Muscle of back (tissue), 13 donors: ENCODE measurements at places on chromosomes 2 and 18. TPM values are rescaled to one million over a fixed set of nuclear protein-coding genes. Genes with fewer than 3 reads are reported as not detected.
A peak's percentile ranks its signal among the peaks of the same experiment; 100 is the strongest.

GRCh38 chr2:109638795-109639194 is 24.6 kb downstream of the SOWAHC start:
- DNase-seq, result no peak

DNA sequence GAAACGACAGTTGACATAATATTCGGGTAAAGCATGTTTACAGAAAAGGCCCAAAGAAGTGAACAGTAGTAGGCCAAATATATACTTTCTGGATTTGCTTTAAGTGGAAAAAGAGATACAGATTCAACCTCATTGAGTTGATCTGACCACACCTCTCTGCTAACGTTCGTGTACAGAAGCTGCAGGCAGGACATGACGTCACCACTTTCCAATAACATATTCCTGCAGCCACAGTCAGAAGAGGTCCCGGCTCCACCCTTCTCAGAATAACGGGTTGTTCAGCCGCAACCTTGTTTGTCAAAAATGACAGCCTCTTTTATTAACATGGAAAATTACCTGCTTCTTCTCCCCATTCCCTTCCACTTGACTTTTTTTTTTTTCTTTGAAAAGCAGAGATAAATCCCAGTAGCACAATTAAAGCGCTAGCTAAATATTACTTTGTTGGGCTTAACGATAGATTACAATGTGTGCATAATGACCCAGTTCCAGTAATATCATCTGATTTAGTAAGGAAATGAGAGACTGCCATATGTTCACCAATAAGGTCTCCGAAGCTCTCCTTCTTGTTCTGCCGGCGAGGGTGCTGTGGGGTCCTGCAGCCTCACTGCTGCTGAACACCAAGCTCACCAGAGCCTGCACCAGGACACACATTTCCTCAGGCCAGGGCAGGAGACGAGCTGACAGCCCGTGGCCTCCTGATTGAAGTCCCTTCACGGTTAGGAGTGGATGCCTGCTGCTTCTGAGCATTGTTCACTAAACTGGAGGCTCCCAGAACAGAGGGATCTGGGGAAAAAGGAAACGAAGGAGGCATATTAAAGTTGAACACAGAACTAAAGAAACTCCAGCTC is 451.0 kb upstream of the SALL3 start:
- DNase-seq, result no peak

- no peak for DNase-seq
Measured at GRCh38 chr18:48991319-48991660, 40.5 kb upstream of the SMAD7 start.

DNA sequence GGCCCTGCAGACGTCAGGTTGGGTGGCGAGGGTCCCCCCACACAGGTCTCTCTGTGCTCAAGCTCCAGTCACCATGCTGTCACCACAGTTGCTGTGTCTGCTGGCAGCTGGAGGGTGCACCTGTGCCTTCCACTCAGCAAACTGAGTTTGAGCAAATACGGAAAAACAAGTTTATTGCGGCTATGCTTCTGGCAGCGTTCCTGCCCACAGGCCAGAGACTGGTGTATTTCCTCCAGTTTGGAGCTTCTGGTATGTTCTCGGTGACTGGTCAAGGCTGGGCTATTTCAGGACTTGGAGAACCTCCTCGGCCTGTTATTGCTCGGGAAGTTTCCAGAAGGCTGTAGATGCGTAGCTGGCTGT is 132.6 kb downstream of the SEPTIN10 start:
- DNase-seq, result peak; percentile 41

GRCh38 chr2:38430597-38431207 is 53.6 kb upstream of the ATL2 start:
- DNase-seq, result no peak

DNA sequence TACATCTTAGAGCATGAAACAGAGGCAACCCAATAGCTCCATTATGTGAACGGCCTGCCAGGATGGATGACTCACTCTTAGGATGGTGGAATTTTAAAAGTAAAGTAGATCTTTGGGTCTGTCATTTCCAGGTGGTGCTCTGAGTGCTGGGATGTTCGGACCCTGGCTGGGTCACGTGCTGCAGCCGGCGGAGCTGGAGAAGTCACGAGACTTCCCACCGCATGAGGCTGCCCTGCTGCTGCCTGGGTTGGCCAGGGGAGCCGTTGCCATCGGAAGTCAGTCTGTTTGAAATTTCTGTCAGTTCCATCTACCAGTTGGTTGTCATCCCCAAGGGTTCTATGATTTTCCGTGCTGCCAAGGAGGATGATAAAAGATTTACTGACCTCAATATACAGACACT is 93.3 kb upstream of the ALKAL2 start:
- no peak for DNase-seq

GRCh38 chr2:22692746-22693145 is 692.2 kb upstream of the KLHL29 start:
- DNase-seq, result no peak

The LONRF2 gene
- polyA plus RNA-seq, result 1.7 TPM

The KCNG2 gene
- 0.19 TPM for polyA plus RNA-seq

The SP140 gene
- polyA plus RNA-seq, result 2.7 TPM

The DNAH7 gene
- 0.14 TPM for polyA plus RNA-seq

- DNase-seq, result no peak
Measured at GRCh38 chr2:15965564-15966019, 25.2 kb downstream of the MYCN start.

The ZEB2 gene
- 88.5 TPM for polyA plus RNA-seq

The PLCD4 gene
- polyA plus RNA-seq, result 27.3 TPM

DNA sequence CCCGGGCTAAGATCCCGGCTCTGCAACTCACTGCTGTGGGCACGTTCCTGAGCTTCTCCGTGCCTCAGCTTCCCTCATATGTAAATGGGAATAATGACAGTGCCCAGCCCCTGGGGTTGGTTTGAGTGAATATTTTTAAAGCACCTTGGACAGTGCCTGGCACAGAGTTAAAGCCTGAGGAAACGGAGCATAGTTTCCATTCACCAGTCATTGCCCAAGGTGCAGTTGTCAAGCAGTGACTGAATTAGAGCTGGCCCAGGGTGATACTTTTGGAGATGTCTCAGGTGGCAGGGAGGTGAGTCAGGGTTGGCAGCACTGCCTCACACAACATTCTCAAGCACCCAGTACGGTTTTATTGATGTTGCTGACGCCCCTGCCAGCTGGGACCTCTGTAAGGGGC is 12.2 kb downstream of the TMEM177 start:
- DNase-seq, result no peak

DNA sequence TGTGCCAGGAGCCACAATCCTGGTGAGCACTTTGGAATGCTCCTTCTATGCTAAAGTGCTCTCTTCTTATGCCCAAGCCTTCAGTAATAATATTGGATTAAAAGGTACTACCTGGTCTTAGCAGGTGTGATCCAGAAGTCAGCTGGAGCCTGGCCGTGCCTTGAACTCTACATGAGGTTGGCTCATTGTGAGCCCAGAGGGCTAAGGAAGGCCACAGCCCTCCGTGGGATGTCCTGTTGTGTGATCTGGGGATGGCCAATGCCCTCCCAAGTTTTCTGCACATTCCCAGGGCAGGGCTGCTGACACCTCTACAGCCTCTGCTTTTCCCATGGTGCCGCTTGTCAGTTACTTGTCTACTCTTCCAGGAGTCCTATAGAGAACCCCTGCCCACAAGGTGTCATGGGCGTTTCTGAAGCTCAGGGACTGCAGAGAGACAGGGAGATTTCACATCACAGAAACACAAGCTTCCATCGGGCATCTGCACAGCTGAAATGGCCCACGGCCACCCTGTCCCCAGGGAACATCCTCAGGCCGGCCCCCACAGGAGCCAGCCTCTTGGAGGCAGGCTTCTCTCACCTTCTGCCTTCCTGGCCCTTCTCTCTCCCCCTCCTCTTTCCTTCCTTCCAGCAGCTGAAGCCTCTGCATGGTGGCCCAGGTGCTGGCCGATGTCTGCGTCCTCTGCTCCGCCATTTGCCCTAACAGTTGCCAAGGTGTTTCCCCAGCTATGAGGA is 27.3 kb upstream of the GPR55 start:
- no peak for DNase-seq

The EGR4 gene
- polyA plus RNA-seq, result not detected

DNA sequence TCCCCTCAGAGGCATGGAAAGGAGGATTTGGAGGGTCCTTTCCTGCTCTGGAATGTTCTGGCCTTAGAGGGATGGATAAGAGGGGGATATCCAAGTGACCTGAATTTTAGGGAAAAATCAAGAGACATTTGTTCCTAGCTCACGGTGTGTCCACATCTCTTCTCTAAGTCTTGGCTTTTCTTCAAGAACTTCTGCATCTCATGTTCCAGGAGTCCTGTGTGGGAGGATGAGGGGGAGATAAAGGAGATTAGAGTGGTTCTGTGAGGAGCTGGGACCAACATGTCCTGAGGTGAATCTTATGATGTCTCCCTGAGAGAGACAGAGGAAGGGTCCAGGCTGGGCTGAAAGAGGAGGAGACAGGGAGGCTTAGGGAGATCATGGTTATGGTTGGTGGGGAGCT is 11.7 kb downstream of the EMX1 start:
- DNase-seq, result no peak

DNA sequence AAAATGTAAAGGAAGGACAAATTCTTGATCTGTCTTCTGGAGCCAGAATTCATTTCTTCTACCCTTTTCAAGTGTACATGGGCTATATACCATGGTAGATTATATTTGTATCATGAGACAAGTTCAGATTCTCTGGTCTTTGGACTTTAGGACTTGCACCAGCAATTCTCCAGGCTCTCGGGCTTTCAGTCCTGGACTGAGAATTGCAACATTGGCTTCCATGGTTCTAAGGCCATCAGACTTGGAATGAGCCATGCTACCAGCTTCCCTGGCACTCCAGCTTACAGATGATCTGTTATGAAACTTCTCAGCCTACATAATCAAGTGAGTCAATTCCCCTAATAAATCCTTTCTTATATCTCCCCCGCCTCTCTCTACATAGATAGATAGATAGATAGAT is 33.3 kb downstream of the SRD5A2 start:
- no peak for DNase-seq

The TMEM163 gene
- polyA plus RNA-seq, result 2.2 TPM

The ACADL gene
- 5.7 TPM for polyA plus RNA-seq
